Stimulated activated CD8-positive, alpha-beta memory T cell treated with anti-CD3 and anti-CD28 coated beads, Interleukin-4, amount 100 ng/mL, for 48 hours (primary cell): ENCODE measurements at places on chromosomes 1 and 21.

DNA sequence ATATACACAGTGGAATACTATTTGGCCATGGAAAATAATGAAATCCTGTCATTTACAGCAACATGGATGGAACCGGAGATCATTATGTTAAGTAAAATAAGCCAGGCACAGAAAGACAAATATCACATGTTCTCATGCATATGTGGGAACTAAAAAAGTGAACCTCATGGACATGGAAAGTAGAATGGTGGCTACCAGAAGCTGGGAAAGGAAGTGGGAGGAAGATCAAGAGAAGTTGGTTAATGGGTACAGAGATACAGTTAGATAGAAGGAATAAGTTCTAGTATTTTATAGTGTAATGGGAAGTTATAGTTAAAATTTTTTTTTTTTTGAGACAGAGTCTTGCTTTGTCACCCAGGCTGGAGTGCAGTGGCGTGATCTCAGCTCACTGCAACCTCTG is 34.8 kb upstream of the CREG1 start:
- DNase-seq, result no peak

GRCh38 chr1:229279242-229279641 is 8.3 kb downstream of the RAB4A start:
- DNase-seq, result no peak

DNA sequence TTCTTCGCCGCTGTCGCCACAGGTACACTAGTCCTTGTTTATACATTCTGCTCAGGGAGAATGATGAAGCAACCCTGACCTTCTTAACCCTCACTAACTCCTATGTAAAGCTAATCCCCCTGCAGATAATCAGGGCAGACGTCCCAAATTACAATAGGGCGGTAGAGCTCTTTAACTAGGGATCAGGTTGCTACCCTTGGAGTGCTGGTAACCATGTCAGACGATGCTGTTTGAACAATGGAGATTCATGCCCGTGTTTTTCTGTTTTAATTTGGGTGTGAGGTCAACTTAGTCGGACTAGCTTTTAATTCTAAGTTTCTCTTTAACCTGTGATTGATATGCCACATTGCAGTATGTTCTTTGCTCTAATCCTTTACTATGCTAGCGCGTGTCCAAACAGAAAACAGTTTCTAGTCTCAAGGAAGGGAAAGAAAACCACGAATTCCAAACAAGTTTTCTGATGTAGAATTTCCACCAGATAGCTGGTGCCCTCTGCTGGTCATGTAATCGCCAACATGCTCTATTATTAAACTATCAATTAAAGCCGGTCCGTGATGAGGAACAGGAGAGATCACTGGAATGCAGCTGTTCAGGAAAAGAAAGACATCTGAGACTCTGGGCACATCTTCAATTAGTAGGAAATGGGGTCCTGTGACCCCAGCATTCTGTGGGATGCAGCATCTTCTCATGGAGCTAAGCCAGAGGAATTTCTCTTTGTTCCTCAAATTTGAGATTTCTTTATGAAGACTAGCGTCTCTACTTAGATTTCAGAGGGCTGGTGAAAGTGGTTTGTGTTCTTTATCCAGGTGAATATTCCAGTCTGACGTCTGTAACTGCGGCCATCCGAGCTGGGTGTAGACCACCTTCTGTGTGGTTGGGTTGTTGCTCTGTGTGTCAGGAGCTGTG is 18.3 kb upstream of the VAMP3 start:
- DNase-seq, result peak; percentile 58

DNA sequence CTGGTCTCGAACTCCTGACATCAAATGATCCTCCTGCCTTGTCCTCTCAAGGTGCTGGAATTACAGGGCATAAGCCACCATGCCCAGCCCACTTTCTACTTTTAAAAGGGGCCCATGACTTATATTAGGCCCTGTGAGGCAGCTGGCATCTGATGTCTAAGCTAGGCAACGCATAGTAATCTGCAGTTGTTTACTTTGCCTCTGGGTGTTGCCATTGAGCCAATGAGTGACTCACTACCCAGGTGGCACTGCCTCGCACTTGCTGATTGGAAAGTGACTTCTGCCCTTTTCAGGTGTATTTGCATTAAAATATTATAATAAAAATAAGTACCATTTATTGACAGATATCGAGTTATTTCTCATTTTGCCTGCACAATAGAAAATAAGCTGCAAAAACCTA is 84.9 kb downstream of the KIF14 start:
- no peak for DNase-seq

DNA sequence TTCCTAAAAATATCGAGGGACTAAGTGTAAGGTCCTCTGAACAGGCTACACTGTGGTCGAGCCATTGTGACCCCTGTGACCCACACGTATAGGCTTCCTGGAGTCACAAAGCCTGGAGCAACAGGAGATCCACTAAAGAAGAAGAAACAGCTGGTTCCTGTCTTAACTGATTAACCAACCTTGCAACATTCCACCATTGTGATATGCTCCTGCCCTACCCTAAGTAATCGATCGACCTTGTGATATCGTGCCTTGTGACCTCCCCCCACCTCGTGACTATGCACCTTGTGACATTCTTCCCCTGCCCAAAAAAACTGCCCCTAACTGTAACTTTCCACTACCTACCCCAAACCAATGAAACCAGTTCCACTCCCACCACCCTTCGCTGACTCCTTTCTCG is 304.6 kb upstream of the FAM78B start:
- DNase-seq, result no peak

- DNase-seq, result no peak
These were observed 623 bp downstream of the PTPRF start for GRCh38 chr1:43531107-43531905.

GRCh38 chr21:39800311-39800710 is 55.3 kb downstream of the IGSF5 start:
- no peak for DNase-seq

DNA sequence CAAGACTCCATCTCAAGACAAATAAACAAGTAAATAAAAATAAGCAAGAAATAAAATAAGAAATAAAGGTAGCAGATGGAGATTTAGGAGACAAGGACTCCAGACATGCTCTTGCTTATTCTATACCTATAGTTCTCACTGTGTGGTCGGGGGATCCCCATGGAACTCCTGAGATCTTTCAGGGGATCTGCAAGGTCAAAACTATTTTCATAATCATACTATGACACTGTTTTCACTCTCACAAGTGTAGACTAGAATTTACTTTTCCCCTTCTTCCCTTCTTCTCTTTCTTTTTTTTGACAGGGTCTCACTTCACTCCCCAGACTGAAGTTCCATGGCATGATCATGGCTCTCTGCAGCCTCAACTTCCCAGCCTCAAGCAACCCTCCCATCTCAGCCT is 29.8 kb upstream of the NLRP3 start:
- peak; percentile 41 for DNase-seq

GRCh38 chr1:209454340-209454994 is 129.0 kb upstream of the CAMK1G start:
- DNase-seq, result no peak

DNA sequence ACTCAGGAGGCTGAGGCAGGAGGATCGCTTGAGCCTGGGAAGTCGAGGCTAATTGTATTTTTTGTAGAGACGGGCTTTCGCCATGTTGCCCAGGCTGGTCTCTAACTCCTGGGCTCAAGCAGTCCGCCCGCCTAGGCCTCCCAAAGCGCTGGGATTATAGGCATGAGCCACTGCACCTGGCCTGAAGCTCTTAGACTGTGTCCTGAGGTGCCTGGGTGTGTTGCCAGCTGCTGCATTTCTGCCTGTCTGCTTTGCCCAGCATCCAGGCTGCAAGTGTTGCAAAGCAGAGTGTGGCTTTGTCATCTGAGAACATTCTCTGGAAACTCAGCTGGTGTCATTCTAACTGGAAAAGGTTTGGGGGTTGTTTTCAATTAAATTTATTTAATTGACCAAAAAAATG is 105.0 kb downstream of the HUNK start:
- no peak for DNase-seq

DNA sequence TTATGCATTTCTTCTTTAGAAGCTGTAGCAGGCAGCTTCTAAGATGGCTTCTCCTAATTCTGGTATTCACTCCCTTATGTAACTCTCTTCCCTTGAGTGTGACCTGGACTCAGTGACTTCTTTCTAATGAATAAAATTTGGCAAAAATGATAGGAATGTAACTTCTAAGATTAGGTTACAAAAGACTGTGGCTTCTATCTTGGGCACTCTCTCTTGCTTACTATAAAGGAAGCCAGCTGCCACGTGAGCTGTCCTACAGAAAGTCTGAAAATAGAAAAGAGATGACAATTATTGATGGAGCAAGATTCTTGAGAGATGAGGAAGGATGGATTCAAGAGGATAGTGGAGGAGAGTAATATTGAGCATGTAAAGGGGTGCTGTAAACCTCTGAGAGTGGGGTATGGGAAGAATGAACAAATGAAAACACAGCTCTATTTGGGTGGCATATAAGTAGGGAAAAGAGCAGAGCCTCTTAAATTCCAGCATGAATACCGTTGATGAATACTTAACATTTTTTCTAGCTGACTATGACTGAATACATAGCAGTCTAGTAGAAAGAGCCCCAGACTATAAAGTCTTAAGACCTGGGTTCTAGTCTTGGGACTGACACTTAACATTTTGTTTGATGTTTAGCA is 5.5 kb downstream of the TSEN15 start:
- DNase-seq, result no peak

DNA sequence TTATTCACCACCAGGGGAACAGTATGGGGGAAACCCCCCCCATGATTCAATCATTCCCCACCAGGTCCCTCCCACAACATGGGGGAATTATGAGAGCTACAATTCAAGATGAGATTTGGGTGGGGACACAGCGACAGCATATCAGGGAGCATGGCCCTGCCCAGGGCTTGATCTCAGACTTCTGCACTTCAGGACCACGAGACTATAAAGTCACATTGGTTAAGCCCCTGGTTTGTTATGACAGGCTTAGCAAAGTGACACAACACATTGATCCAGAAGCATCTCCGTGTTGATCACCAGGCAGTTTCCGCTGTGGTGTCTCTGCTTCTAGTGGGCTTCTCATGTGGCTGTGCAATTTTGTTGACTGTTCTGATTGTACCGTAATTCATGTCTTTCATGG is 312.7 kb upstream of the C1orf174 start:
- no peak for DNase-seq

- no peak for DNase-seq
These were observed 725.4 kb upstream of the RGS18 start for GRCh38 chr1:191432817-191433216.

DNA sequence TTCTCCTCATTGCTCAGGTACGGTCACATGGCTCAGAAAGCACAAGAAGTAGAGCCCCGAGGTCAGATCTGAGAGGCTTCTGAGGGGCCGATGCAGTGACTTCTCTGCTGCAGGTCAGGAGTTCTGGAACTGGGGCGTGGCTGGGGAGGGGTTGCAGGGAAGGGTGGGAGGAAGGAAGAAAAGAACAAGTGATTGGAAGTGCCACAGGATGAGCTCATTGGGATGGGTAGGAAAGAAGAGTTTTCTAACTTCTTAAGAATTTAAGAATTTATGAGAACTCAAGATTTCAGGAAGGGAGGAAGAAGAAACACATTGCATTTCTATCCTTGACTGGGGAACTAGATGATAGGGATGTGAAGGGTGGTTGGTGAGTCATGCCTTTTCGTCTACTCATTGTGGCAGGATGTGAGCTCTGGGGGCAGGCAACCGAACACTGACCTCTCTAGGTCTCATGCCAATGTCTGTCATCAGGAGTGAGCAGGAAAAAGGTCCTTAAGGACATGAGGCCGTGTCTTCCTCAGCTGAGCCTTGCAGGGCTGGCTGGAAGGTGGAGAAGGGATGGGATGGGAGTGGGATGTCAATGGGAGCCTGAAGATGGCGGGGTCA is 497 bp downstream of the FCRLB start:
- no peak for DNase-seq

DNA sequence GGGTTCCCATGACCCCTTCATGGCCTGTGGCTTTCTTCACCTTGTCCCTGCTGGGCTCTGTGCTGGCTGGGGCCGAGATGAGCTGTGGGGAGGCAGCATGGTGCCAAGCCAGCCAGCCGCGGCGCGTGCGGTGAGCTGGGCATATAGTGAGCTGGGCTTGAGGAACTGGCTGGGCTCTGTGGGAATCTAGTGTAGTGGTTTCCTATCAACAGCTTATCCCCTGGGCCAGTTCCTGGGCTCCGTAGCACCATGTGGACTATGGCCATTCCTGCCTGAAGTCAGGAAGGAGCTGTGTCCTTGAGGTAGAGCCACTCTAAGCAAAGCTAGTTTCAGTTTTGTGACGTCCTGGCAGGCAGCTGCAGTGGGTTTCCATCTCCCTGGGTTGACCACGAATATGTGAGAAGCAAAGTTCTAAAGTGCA is 1.8 kb downstream of the NCMAP start:
- no peak for DNase-seq

- DNase-seq, result peak; percentile 48
These were observed 596 bp downstream of the TOR3A start for GRCh38 chr1:179082333-179082998.

GRCh38 chr1:115063228-115063901 is 25.9 kb downstream of the TSPAN2 start:
- DNase-seq, result no peak

GRCh38 chr21:31371715-31372470 is 27.8 kb upstream of the TIAM1 start:
- DNase-seq, result no peak

GRCh38 chr21:43800124-43800523 is 10.7 kb downstream of the RRP1 start:
- no peak for DNase-seq

GRCh38 chr1:232766241-232766890 is 38.9 kb upstream of the MAP10 start:
- no peak for DNase-seq

GRCh38 chr1:18927654-18928272 is 25.4 kb upstream of the ALDH4A1 start:
- peak; percentile 65 for DNase-seq

DNA sequence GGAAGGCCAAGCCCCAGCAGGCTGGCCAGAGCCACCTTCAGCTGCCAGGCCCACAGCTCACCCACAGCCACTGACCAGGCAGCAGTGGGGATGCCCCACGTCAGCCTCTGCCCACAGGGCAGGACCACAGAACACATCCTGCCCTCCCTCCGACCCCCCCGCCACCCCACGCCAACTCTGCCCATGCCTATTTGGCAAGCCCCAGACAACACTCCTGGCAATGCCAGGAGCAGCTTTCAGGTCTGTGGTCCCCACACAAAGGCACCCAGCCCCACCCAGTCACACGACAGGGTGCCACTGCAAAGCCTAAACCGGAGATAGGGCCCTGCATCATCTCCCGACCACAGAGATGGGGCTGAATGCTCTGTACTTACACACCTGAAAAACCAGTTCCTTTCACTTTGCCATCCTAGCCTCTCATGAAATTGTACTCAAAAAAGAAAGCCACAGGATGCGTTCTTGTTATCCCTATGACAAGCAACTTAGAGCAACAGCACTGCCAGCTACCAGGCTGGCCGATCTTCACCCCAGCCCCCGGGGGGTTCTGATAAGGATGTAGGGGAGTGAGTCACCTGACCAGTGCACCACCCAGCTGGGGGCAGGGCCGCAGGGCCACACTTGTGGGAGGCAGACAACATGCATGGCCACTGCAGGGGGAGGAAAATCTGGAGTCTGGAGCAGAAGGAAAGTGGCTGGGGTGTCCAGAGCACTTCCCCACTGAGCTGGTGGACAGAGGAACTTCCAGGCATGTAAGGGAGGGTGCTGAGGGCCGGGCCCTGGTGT is 36.2 kb downstream of the UBE2G2 start:
- DNase-seq, result no peak
